ENCODE measurements at places on chromosomes 3 and 15.
A peak's percentile ranks its signal among the peaks of the same experiment; 100 is the strongest.

GRCh38 chr3:52670621-52671521, 14.8 kb downstream of the PBRM1 start:
- peak; percentile 100 for DNase-seq

DNA sequence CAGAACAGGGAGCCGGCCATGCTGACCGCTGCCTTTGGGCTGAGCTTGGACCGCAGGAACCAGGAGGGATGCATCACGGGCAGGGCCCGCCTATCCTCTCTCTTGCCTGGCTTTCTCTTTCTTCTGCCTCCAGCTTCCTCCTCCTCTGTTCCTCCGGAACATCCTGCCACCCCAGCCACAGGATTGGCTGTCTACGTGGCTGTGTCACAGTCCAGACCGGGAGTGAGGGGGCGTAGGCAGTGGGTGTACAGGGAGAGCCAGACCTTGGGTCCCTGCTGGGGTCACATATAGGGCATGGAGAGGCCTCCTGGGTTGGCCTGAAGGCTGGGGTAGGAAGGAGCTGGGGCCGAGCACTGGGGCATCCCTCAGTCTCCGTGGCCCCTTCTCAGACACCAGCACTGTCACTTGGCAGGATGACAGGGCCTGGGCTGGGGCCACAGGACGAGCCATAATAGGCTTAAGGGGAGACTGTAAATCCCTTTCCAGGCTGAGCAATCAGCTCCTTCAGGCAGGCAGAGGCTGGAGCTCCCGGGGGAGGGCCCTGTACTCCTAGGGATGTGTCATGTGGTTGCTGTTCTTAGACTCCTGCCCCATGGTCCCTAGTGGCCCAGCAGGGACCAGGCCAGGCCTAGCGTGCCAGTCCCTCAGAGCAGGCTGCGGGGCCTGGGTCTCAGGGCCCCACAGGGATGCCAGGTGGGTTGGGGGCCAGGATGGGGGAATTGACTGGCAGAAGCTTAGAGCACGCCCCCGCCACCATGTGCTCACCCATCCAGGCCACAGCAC, 25.4 kb downstream of the LINGO1 start:
- peak; percentile 57 for DNase-seq

GRCh38 chr3:65785065-65785645, 253.6 kb downstream of the MAGI1 start:
- DNase-seq: peak; percentile 64

GRCh38 chr3:50515565-50516439, 12.4 kb upstream of the CACNA2D2 start:
- peak; percentile 9 for DNase-seq

GRCh38 chr3:4515916-4516579, 22.9 kb downstream of the ITPR1 start:
- DNase-seq: no peak

DNA sequence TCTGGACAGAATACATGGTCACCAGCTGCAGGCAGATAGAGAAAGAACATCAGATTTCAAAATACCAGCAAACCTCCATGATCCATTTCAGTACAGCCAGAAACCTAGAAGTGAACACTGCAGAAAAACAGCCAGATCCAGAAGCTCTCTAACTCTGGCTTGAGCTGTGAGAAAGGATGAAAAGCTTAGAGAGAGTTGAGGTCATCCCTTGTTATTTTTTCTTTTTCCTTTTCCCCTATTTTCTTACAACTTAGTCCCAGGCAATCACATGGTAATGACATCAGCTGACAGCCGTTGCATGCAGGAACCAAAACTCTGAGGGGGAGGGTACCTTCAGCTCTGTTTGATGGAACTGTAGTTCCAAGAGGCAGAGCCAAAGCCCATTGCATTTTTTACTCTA, 113.2 kb downstream of the TCF12 start:
- peak; percentile 48 for DNase-seq

All from fibroblast of skin of abdomen (primary cell).